Endothelial cell of umbilical vein (primary cell): ENCODE measurements at places on chromosomes 12 and 14. TPM values are rescaled to one million over a fixed set of nuclear protein-coding genes. Genes with fewer than 3 reads are reported as not detected.

DNA sequence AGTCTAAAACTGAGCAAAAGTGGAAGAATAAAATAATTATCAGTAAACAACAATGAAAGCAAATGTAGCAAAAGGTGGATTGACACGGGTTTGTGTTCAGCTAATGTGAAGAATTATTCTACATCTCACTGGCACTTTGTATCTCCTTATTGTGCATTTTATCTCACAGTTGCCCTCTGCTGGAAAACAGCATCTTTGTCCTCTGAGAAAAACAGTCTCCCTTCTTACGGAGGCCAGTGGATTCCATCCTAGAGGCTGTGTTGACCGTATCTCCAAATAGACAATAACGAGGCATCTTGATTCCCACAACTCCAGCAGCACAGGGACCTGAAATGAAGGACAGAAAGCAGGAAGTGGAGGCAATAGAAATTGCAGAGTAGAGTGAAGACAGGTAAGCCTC lies 51.3 kb upstream of the PLBD1 start:
- DNase-seq, result peak; percentile 19

DNA sequence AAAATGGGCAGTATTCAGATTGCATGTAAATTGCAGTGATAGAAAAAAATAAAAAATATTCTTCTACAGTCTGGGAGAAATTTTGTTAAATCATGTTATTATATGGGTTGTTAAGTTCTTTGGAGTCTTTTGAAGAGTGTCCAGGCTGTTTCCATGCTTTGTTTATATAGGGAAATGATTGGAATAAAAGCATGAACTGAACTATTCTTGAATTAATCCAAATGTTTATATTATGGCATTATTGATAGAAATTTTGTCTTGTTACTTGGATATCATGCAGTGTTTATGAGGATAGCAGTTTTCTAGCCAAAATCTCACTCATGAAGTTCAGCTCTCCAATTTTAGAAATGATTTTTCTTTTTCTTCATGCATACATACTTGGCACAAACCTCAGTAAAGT lies 108.2 kb upstream of the NAV3 start:
- DNase-seq, result peak; percentile 34

- no peak for DNase-seq
Measured at GRCh38 chr12:52649066-52649465, 2.9 kb downstream of the KRT2 start.

GRCh38 chr14:64112867-64113678 lies 181.1 kb downstream of the ESR2 start:
- no peak for DNase-seq

GRCh38 chr14:97408503-97408902 lies 611.3 kb downstream of the VRK1 start:
- DNase-seq, result no peak

DNA sequence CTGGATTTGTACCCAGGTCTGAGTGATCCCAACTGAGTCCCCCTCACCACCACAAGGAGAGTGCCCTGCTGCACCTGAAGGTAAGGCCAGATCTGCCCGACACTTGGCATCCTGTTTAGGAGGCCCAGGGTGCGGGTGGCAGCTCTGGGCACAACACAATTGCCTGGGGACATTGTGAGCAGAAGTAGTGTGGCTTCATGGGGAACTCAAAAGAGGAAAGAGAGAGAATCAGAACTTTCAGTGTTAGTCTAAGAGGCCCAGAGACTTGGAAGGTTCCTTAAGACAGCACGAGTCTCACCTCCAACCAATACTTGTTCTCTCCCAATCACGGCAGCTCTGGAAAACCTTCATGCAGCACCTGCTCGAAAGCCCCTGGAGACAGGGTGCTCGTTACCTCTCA lies 6.6 kb upstream of the SLC8B1 start:
- DNase-seq, result no peak

GRCh38 chr12:32706335-32707024 lies 27.4 kb downstream of the DNM1L start:
- DNase-seq, result no peak

DNA sequence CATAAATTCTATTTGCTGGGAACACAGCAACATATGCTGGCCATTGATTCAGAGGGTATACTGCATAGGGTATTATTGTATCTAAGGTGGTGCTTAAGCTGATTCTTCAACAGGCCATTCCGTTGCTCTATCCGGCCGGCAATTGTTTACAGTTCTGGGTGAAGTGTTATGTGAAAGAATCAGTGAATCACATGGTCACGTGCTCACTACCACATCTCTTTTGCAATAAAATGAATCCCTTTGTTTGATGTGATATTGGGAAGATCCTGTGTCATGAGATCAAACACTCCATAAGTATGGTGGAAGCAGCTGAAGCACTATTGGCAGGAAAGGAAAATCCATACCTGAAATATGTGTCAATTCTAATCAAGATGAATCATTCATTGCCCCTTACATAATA lies 7.6 kb upstream of the USP15 start:
- no peak for DNase-seq

GRCh38 chr14:81208489-81208888 lies 12.3 kb downstream of the GTF2A1 start:
- no peak for DNase-seq

DNA sequence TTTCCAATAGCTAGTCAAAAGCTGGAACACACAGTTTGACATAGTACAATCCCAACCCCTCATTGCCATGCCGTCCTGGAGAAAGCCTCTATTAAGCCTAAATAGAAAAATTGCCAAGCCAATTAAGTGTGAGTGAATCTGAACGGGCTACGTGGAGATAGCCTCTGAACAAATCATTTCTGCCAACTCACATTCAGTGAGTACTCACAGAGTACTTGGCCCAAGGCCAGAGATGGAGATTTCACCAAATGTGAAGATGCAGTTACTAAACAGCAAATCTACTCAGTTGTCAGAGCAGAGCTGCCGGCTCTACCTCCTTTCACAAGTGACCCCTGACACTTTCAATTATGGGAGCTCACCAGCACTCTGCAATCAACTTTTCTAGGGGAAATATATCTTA lies 350.0 kb downstream of the GALC start:
- no peak for DNase-seq

AMDHD1 gene
- not detected in 2 replicates for total RNA-seq

SAMD4A gene
- 88.8 and 95.3 TPM in 2 replicates for total RNA-seq

TGFB3 gene
- 5.4 and 6.0 TPM in 2 replicates for total RNA-seq

MGAT4C gene
- total RNA-seq, result not detected in 2 replicates

MAP4K5 gene
- 60.1 and 73.7 TPM in 2 replicates for total RNA-seq

BCL7A gene
- 11.1 and 12.6 TPM in 2 replicates for total RNA-seq

RFLNA gene
- 3.4 and 19.7 TPM in 2 replicates for total RNA-seq
